Common myeloid progenitor, CD34-positive (primary cell): ENCODE measurements at places on chromosomes 7 and 10.

GRCh38 chr7:96648784-96649183 lies 60.9 kb downstream of the SEM1 start:
- DNase-seq = no peak

DNA sequence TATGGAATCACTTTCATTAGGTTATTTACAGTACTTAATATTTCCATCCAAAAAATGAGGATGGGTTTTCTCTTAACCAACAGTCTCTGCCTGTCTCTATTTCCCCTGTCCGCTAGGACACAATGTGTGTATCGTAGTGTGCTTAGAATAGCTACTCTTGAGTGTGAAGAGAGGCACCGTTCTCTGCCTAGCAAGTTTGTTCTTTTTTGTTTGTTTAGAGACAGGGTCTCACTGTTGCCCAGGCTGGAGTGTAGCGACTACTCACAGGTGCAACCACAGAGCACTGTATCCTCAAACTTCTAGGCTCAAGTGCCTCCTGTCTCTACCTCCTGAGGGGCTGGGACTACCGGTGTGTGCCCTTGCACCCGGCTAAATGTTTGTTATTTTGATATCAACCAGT lies 121.9 kb downstream of the ANK3 start:
- no peak for DNase-seq

GRCh38 chr7:156962897-156963296 lies 13.4 kb downstream of the NOM1 start:
- no peak for DNase-seq

- DNase-seq = no peak
These were observed 541.3 kb downstream of the LRMDA start for GRCh38 chr10:75972491-75973276.

- DNase-seq = no peak
These were observed 235.5 kb downstream of the ZNF92 start for GRCh38 chr7:65609131-65609530.

DNA sequence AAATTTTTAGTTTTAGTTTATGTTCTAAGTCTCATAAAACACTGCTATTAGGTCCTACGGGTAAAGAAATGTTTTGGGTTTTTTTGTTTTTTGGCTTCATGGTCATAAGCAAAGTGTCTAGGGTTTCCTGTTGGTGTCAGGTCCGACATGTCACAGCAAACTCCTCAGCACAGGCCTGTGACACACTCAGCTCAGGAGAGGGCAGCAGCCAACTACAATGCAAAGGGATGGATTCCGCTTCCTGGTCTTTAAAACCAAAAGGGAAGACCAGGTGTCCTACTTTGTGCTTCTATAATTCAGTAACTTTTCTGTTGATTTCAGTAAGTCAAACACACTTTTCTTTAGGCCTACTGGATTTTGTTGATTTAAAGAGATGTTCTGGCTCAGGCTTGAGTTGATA lies 83.8 kb upstream of the MACROH2A2 start:
- no peak for DNase-seq

DNA sequence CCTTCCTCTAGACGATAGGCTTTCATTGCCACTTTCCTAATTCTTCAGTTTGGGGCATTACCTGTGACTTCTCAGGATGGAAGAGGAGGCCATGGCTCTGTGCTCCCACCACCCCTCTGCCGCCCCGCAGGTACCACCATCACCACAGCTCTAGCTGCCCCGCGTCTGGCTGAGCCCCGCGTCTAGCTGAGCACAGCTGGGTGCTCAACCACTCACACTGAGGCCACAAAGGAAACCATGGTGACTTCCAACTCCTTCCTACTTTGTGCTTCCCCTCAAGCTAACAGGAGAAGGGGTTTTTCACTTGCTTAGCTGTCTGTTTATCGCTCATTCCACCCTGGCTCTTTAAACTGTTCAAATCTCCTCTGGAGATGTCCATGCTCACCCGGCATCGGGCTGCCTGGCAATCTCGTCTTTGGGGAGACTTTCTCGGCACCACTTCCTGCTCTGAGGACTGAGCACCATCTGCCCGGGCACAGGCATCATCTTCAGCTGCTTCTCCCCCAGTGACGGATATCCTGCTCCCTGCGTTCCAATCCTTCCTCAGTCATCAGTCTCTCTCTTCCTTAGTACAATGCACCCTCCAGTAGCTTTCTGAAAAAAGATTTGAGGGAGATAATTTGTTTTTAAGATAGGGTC lies 59.4 kb downstream of the MAD1L1 start:
- peak; percentile 58 for DNase-seq

- peak; percentile 83 for DNase-seq
These were observed 750 bp downstream of the ZNF398 start for GRCh38 chr7:149147752-149148653.

DNA sequence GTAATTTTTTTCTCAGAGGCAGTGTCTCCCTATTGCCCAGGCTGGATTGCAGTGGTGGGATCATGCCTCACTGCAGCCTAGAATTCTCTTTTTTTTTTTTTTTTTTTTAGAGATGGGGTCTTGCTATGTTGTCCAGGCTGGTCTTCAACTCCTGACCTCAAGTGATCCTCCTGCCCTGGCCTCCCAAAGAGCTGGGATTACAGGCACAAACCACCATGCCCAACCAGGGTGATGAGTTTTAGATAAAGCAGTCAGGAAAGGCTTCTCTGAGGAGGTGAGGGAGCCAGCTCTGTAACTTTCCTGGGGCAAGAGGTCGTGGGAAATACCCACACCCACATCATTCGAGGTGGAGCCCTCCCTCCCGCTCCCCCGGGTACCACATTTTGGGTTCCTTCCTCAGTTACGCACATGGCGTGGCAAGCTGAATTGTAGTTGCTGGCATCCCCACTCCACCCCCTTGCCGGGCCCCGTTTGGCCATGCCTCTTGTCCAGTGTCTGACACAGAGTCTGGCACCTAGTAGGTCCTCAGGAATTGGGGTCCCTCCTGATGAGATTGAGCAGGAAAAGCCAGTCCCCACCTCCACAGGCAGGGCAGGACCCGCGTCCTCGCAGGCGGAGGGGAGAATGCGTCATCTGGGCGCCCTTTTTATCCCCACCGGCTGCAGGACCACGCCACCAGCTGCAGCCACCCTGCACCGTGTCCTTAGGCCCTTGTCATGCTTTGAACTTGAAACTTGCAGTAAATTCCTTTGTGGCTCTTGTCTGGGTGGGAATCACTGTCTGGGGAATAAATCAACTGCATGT lies 43.4 kb downstream of the CLIP2 start:
- no peak for DNase-seq

GRCh38 chr10:92965314-92965713 lies 95.3 kb upstream of the CYP26C1 start:
- peak; percentile 64 for DNase-seq
